ENCODE measurements at places on chromosomes 2 and 18.
A peak's percentile ranks its signal among the peaks of the same experiment; 100 is the strongest.

DNA sequence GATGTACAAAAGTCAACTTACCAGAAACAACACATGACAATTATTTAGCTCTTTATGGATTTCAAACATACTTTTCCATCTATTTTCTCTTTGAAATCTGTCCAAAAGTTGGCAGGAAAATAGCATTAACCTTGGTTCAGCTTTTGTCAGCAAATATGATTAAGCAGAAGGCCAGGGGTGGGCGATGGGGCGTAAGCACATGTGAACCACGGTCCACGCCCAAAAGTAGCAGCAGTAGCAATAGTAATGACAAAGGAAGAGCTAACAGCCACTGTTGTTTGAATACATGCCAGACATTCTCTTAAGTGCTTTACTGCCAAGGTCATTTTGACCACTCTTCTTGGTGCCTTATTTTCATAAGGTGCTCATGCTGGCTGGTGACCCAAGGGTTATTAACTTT lies 73.5 kb downstream of the ANTXR1 start:
- DNase-seq = no peak

- no peak for DNase-seq
Measured at GRCh38 chr2:126912201-126912600, 13.5 kb downstream of the TEX51 start.

- peak; percentile 97 for DNase-seq
Measured at GRCh38 chr2:19796035-19796695, 105.6 kb downstream of the TTC32 start.

DNA sequence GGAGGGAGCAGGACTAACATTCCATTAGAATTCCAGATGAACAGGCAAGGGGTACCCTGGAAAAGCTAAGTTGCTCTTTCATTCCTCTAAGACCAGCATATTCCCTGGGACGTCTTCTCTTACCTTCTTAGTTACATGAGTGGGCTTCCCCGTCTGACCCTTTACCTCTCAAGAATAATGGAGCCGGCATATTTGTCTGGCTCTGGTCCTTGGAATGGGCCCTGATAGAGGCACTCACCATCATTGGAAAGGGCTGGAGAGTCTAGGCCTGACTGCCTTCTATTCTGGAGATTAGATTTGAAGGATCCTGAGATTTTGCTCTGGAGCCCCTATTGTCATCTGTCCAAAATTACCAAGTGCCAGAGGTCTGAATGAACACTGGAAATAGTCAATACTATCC lies 347.5 kb downstream of the MYCN start:
- DNase-seq = no peak

DNA sequence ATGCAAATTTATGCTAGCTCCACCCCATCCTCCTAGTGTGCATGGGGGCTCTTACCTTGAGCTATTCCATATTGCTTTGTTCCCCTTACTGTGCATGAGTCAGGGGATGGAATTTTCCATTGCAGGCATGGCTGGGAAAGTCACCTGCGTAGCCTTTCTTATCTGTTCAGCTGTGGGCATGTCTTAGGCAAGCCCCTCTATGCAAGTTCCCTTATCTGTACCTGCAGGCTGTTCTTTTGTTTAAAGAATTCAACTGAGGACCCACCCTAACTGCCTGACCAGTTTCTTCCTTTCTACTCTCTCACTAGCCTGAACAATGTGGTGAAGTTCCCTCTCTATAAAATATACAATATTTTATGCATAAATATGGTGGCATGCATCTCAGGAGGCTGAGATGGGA lies 54.2 kb upstream of the CDCA7 start:
- no peak for DNase-seq

DNA sequence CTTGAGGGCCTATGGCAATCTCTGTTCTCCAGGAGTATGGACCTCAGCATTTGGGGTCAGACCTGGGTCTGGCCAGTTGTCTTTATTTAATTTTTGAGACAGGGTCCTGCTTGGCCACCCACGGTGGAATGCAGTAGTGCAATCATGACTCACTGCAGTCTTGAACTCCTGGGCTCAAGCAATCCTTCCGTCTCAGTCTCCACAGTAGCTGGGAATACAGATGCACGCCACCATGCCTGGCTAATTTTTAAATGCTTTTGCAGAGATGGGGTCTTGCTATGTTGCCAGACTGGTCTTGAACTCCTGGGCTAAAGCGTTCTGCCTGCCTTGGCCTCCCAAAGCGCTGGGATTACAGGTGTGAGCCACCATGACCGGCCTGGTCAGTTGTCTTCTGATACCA lies 46.4 kb upstream of the INHBB start:
- no peak for DNase-seq

DNA sequence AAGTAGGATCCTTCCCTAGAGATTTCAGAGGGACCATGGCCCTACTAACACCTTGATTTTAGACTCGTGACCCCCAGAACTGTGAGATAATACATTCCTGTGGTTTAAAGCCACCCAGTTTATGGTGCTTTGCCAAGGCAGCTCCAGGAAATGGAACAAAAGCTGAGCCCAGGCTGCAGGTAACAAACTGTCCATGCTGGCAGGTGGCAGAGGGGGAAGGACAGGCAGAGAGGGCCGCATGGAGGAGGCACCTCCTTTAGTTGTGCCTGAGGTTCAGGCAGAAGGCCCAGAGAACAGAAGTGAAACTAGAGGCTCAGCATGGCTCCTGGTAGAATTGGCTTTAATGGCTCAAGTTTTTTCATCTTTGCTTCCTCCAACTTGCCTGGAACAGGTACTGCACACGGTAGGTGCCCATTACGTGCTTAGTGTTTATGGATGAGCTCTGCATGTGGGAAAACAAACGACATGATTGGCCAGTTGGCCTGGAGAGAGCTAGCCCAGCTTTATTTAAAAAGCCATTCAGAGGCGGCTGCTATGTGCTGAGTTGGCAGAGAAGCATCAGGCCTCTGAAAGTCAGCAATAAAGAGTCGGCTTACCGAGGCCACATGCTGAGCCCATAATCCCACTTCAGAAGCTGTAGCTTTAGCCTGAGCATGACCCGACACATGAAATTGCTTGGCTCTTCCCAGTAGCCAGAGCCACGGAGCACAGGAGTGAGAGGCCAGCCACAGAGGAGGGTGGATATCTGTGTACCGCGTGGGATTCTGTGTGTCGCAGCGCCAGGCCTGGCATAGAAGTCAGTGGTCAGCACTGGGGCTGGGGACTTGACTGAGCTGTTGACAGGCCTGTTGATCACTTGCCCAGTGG lies 36.5 kb downstream of the HS1BP3 start:
- no peak for DNase-seq

GRCh38 chr18:58535340-58536201 lies 93.3 kb downstream of the ALPK2 start:
- DNase-seq = no peak

GRCh38 chr2:84175970-84176369 lies 283.1 kb downstream of the SUCLG1 start:
- DNase-seq = no peak

- DNase-seq = no peak
Measured at GRCh38 chr2:101770726-101771125, 73.2 kb downstream of the MAP4K4 start.

DNA sequence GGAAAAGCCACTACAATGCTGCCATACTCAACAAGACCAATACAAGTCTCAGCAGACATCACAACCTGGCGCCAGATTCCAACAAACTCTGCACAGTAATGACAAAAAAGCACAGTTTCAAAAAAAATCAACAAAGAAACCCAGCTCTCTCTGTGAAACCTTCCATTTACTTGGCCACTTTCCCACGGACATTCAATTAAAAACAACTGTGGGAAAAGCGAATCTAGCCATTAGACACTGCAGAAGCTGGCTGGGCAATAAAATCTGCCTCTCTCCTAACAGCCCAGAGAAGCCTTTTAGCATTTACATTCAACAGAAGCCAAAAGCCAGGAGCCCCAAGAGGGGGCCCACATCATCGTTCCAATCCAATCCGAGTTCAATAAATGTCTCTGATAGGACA lies 128.9 kb downstream of the HDAC4 start:
- peak; percentile 42 for DNase-seq

DNA sequence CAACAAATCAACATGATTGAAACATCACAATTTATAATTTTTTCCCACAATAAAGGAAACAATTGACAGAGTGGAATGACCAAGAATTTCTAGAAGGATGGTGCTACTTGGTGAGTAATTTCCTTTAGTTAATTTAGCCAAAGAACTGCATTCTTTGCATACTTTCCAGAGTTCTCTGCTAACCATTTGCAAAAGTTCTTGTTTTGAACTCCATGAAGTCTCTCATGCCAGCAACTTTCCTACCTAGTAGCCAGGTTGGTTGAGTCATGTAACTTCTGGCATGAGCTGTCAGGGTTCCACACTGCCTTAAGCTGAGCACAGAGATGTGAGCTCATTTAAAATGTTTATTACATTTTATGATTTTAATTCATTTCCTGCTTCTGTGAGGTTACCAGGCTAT lies 539.6 kb downstream of the PID1 start:
- DNase-seq = peak; percentile 78

All from GM04503 (cell line).